Cortex of kidney (tissue), 1 donor: ENCODE measurements at places on chromosomes 2 and 18.

DNA sequence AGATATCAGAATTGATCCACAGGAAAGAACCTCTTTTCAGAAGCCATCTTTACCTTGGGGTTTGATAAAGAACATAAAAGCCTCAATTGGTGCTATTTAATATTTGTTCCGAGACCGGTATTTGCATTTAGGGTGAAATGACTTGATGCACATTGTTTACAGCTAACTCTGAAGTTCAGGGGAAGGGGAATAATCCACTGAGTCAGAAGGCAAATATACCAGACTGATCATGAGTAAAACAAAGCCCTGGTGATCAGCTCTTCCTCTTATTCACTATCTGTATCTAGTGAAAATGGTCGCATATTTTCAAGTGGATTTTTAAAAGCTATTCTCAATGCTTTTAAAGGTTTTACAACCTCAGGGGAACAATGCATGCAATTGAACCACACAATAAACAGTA, 53.0 kb upstream of the ATP8B1 start:
- no peak for DNase-seq

- no peak for DNase-seq
These were observed 209.2 kb upstream of the APCDD1 start for GRCh38 chr18:10245031-10245845.

DNA sequence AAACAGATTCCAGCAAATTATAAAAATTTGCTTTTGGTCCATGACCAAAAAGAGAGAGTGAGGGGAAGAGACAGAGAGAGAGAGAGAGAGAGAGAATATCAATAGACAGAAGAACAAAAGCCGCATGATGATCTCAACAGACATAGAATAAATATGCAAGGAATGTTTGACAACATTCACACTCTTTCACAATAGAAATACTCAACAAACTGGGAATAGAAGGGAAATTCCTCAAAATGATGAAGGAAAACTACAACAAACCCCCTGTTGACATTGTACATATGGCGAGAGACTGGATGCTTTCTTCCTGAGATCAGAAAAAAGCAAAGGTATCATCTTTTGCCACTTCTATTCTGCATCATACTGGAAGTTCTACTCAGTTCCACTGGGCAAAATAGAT, 309.7 kb downstream of the RAD51AP2 start:
- no peak for DNase-seq

- no peak for DNase-seq
These were observed 63.1 kb downstream of the EHBP1 start for GRCh38 chr2:62768615-62769014.

DNA sequence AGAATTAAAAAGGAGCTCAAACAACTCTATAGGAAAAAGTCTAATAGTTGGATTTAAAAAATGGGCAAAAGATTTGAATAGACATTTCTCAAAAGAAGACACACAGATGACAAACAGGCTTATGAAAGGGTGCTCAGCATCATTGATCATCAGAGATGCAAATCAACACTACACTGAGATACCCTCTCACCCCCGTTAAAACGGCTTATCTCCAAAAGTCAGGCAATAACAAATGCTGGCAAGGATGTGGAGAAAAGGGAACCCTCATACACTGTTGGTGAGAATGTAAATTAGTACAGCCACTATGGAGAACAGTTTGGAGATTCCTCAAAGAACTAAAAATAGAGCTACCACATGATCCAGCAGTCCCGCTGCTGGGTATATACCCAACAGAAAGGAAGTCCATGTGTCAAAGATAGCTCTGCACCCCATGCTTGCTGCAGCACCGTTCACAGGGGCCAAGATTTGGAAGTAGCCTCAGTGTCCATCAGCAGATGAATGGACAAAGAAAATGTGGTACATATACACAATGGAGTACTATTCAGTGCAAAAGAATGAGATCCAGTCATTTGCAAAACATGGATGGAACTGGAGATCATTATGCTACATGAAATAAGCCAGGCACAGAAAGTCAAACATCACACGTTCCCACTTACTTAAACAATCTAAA, 46.7 kb upstream of the B3GNT7 start:
- DNase-seq: no peak

DNA sequence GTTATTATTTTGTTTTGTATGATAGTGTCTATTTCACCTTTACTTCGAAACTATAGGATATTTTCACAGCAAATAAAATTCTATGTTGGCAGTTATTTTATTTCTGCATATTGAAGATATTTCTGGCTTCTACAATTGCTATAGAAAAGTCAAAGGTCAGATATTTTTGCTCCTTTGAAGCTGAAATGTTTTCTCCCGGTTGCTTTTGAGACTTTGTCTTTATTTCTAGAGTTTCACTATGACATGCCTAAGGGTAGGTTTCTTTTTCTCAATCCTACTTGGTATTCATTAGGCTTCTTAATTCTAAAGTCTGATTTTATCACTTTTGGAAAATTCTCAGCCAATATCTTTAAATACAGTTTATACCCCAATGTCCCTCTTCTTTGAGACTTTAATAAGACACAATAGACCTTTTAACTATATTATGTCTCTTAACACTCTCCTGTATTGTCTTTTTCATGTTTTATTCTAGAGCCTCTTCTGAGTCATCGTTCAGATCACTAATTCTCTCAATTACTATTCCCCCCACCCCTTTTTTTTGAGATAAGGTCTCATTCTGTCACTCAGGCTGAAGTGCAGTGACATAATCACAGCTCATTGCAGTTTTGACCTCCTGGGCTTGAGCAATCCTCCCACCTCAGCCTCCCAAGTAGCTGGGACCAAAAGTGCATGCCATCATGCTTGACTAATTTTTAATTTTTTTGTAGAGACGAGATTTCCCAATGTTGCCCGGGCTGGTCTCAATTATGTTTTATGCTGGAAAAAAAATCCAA, 50.5 kb downstream of the USP37 start:
- no peak for DNase-seq

DNA sequence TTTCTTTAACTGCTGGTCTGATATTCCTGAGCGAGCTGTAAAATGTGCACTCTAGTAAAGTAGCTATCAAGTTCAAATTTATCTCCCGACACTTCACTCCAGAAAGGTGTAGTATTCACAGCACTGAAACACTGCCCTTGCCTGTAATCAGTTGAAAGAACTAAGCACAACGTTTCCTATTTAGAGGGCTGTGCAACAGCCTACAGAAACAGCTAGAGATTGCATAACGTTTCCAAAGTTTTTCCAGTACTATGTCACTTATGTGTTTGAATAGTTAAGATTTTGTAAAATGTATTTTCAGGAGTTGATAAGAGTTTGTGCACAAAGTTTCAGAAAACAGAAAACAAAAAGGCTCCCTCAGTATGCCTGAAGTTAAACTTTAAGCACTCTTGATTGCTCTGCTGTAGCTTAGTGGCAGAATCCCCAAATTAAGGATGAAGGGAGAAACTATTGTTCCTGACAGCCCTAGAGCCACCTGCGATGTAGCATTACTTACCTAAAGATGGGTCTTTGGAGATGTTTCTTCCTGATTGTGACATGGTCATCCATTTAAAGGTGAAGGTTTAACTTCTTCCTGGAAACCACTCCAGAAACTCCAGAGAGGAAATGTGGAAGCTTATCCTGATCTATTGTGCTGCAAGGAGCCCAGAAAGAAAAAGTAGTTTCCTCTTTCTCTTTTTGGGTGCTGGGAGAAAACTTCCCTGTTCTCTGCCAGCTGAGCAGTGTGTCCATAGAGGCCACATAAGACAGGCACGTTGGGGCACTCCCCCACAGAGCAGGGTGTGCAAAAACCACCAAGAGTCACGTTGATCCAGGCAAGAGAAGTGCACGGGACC, 536 bp downstream of the PDE1A start:
- DNase-seq: no peak

DNA sequence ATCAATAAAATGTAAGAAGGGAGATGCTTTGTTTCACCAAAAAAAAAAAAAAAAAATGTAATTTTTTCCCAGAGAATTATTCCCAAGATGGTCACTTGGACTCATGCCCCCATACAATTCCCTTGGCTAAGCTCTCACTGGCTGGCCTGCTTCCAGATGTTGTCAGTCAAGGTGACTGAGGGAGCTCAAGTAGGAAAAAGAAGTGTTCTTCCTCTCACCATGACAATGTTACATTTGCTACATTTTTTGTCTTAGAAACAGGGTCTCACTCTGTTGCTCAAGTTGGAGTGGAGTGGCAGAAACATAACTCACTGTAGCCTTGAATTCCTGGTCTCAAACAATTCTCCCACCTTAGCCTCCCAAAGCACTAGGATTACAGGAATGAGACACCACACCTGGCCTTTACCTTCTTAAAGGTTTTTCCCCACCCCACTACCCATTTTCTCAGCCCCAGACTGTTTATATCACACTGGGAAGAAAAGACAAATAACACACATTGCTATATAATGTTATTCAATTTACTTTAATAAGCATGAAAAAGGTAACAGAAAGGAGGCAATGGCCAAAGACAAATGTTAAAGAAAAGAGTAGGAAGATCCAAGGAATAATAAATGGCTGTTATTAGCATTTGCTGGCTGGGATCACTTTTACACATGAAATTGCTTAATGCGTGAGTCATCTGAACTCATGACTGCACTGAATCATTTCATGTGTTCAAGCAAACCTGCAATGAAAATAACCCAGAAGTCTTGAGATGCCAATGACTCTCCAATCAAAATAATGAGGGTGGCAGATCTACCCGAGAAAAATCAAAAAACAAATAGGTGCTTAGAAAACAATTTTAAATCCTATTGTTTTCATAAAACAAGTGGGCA, 45.2 kb downstream of the ACVR1 start:
- DNase-seq: no peak
